Activated CD4-positive, alpha-beta T cell treated with anti-CD3 and anti-CD28 coated beads, Interleukin-2, amount 10 ng/mL, durations not matched to agents 24 days and 14 days (primary cell): ENCODE measurements at places on chromosomes 2 and 18. TPM values are rescaled to one million over a fixed set of nuclear protein-coding genes. Genes with fewer than 3 reads are reported as not detected.

DNA sequence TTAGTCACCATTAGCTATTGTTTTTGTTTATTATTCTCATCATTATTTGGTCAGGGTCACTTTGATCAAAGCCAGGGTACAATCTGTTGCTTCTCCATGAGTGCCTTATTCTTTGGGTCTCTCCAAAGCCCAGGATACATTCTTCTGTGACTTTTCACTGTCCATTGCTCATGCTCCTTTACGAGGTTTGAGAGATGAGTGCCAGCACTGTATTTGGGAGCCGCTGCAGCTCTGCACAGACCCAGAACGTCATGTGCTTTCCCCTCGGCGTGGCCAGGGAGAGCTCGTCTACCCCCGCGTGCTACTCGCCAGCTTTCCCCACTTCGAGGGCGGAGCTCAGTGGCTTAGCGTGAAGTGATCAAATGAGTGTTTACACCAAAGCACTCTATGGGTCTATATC, 123.7 kb downstream of the COL6A3 start:
- H3K36me3 ChIP-seq = no peaks in the 10 kb centered on the region
- DNase-seq = no peak
- H3K27me3 ChIP-seq = peaks cover 27% of the 10 kb centered on the region
- H3K4me1 ChIP-seq = peaks cover 4% of the 10 kb centered on the region

DNA sequence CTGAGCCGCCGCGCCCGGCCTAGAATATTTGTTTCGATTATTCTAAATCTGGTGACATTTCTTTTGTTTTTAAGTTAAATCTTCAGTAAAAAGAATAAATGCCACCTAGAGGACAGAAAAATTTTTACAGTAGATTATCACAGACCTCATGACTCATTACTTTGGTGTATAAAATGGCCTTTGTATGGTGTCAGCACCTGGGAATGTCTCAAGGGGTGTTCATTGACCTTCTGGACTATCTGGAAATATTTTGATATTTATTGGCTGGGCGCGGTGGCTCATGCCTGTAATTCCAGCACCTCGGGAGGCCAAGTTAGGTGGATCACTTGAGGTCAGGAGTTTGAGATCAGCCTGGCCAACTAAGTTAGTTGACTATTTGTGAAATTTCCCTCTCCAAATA, 30.3 kb upstream of the SLC30A6 start:
- H3K36me3 ChIP-seq = peaks cover 27% of the 10 kb centered on the region
- no peaks in the 10 kb centered on the region for H3K27me3 ChIP-seq
- DNase-seq = peak; percentile 53
- H3K4me3 ChIP-seq = no peak overlapping the region

TANC1 gene
- 0.33 and 0.37 TPM in 2 replicates for total RNA-seq

DNA sequence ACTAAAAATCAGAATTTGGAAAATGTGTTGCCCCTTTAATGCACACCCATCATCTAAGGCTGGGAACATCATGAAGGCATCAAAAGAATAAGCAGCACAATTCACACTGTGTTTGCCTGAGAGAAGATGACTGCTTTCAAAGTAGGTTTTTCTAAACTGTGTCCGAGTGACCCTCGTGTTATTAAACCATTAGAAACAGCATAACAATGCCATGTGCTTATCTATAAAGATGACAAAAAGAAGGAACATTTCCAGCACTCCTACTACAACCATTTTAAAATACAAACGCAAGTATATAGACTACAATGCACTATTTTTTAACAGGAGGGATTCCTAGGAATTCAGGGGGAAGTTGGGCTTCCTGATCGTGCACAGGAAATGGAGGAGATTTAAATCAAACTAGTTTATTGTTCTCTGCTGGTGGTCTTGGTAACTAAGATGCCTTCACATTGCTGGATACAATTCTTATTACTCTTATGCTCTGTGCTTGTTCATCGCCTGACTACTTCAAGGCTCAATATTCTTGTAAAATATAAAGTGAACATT, 305.9 kb upstream of the CCDC68 start:
- no peaks in the 10 kb centered on the region for H3K36me3 ChIP-seq
- H3K4me1 ChIP-seq = peaks cover 5% of the 10 kb centered on the region
- no peak overlapping the region for H3K27ac ChIP-seq
- H3K4me3 ChIP-seq = no peak overlapping the region
- H3K27me3 ChIP-seq = no peaks in the 10 kb centered on the region

DNA sequence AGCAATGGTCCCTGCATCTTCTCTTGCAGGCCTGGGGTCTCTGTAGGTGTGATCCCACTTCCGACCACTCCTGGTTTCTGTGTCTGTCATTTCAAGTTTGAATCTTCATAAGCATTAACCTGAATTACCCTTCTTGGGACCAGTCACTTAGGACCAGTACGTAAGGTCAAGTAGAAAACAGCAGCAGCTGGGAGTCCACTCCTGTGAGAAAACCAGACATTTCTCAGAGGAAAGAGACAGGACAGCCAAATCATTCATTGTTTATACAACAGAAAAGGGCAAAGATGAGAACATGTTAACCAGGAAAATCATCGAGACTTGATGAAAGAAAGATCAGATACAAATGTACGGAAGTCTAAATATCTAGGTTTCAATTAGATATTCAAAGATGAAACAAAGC, 163.0 kb downstream of the MREG start:
- H3K36me3 ChIP-seq = no peaks in the 10 kb centered on the region
- H3K4me3 ChIP-seq = no peak overlapping the region
- H3K27me3 ChIP-seq = no peaks in the 10 kb centered on the region
- no peaks in the 10 kb centered on the region for H3K4me1 ChIP-seq
- no peak overlapping the region for H3K27ac ChIP-seq

IL36B gene
- total RNA-seq = not detected in 2 replicates

- no peaks in the 10 kb centered on the region for H3K36me3 ChIP-seq
- no peak for DNase-seq
- no peak overlapping the region for H3K27ac ChIP-seq
- no peak overlapping the region for H3K4me3 ChIP-seq
- H3K27me3 ChIP-seq = no peaks in the 10 kb centered on the region
- no peaks in the 10 kb centered on the region for H3K4me1 ChIP-seq
These were observed 146.5 kb downstream of the NCKAP5 start for GRCh38 chr2:133421516-133422324.

DNA sequence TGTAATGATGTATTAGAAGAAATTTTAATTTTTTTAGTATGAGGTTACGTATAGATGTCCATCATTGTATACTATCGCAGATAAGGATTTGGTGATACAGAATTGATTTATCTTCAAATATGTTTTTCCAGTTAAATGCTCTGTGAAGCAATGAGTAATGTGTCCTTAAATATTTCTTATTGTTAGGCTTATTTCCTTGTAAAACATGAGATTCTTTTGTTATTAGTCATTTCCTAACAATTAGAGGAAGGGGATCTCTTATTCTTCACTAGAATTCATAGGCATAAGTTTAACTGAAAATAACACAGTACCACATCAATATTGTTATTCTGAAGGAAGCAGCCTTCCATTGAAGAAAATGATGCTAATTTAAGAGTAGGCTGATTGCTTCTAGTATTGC, 15.5 kb upstream of the OTX1 start:
- no peak for DNase-seq
- no peak overlapping the region for H3K27ac ChIP-seq
- no peaks in the 10 kb centered on the region for H3K4me1 ChIP-seq
- H3K27me3 ChIP-seq = no peaks in the 10 kb centered on the region

- no peaks in the 10 kb centered on the region for H3K27me3 ChIP-seq
- no peak overlapping the region for H3K27ac ChIP-seq
- no peak overlapping the region for H3K4me3 ChIP-seq
- no peak for DNase-seq
These were observed 24.1 kb upstream of the TNS1 start for GRCh38 chr2:218026676-218027425.

- H3K27me3 ChIP-seq = no peaks in the 10 kb centered on the region
- no peak for DNase-seq
- H3K27ac ChIP-seq = no peak overlapping the region
- H3K36me3 ChIP-seq = no peaks in the 10 kb centered on the region
- no peaks in the 10 kb centered on the region for H3K4me1 ChIP-seq
These were observed 153.6 kb upstream of the ZNF804A start for GRCh38 chr2:184444623-184445223.

- H3K27ac ChIP-seq = no peak overlapping the region
- no peak for DNase-seq
- no peak overlapping the region for H3K4me3 ChIP-seq
These were observed 485.4 kb upstream of the SLC8A1 start for GRCh38 chr2:40937284-40937683.

IL1B gene
- 0.33 and 0.92 TPM in 2 replicates for total RNA-seq

GRCh38 chr18:14930576-14930975, 182.6 kb downstream of the ANKRD30B start:
- H3K4me3 ChIP-seq = no peak overlapping the region
- H3K27me3 ChIP-seq = no peaks in the 10 kb centered on the region
- no peaks in the 10 kb centered on the region for H3K36me3 ChIP-seq
- no peaks in the 10 kb centered on the region for H3K4me1 ChIP-seq
- no peak for DNase-seq

- H3K36me3 ChIP-seq = no peaks in the 10 kb centered on the region
- DNase-seq = no peak
- H3K27me3 ChIP-seq = no peaks in the 10 kb centered on the region
These were observed 130.8 kb upstream of the HS6ST1 start for GRCh38 chr2:128449226-128450061.

- no peaks in the 10 kb centered on the region for H3K36me3 ChIP-seq
- no peak for DNase-seq
- no peaks in the 10 kb centered on the region for H3K27me3 ChIP-seq
- H3K4me3 ChIP-seq = peak overlapping the region; percentile 27
- peaks cover 10% of the 10 kb centered on the region for H3K4me1 ChIP-seq
These were observed 197.1 kb downstream of the BCL11A start for GRCh38 chr2:60356346-60356745.

GRCh38 chr18:9001209-9001608, 101.3 kb upstream of the NDUFV2 start:
- H3K4me1 ChIP-seq = no peaks in the 10 kb centered on the region
- H3K4me3 ChIP-seq = no peak overlapping the region
- H3K36me3 ChIP-seq = no peaks in the 10 kb centered on the region
- no peak overlapping the region for H3K27ac ChIP-seq
- H3K27me3 ChIP-seq = peaks cover 31% of the 10 kb centered on the region

DNA sequence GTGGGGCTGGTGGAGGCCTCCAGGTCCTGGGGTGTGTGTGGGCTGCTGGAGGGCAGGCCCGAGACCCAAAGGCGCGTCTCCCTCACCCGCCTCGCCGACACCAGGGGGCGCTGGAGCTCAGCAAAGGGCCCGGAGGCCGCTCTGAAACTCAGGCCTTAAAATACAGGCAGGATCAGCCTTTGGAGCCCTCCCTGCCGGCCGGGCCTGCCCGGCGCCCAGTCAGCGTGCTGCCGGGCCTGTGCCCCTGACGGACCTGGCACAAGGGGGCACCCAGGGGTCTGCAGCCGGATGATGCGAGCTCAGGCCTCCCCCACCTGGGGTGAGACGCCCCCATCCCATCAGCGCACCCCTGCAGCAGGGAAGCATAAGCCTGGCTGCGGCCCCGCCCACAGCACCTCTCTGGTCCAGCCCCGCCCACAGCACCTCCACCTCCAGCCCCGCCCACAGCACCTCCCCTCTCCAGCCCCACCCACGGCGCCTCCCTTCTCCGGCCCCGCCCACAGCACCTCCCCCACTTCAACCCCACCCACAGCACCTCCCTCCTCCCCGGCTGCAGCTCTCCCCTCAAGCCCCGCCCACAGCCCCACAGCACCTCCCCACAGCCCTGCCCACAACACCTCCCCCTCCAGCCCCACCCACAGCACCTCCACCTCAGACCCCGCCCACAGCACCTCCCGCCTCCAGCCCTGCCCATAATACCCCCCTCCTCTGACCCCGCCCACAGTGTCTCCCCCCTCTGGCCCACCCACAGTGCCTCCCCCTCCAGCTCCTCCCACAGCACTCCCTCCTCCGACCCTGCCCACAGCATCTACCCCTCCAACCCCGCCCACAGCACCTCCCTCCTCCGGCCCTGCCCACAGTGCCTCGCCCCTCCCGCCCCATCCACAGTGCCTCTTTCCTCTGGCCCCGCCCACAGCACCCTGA, 92.8 kb upstream of the OTOS start:
- H3K36me3 ChIP-seq = no peaks in the 10 kb centered on the region
- no peak overlapping the region for H3K4me3 ChIP-seq
- H3K27me3 ChIP-seq = no peaks in the 10 kb centered on the region
- peak; percentile 91 for DNase-seq
- H3K4me1 ChIP-seq = no peaks in the 10 kb centered on the region
- no peak overlapping the region for H3K27ac ChIP-seq

DNA sequence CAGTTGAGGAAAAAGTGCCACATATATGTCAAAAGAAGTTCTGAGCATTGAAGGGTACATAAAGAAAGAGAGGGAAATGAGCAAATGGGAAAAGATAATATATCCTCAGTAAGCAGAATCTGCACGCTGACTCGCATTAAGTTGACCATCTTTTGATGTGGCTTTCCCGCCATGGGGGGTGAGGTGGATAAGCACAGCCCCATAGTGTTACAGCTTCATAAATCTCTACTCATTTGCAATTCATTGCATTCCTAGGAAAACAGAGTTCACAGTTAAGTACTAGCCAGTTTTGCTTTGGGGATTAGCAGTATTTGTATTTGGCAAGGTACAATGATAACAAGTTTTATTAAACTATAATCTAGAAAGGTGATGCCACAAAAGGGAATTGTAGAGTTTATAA, 814.2 kb downstream of the LRP1B start:
- no peak overlapping the region for H3K4me3 ChIP-seq
- H3K27ac ChIP-seq = no peak overlapping the region
- H3K36me3 ChIP-seq = no peaks in the 10 kb centered on the region
- H3K4me1 ChIP-seq = no peaks in the 10 kb centered on the region
- no peak for DNase-seq
- no peaks in the 10 kb centered on the region for H3K27me3 ChIP-seq

GRCh38 chr2:3126911-3127621, 250.6 kb downstream of the EIPR1 start:
- DNase-seq = no peak
- peaks cover 2% of the 10 kb centered on the region for H3K4me1 ChIP-seq
- no peaks in the 10 kb centered on the region for H3K36me3 ChIP-seq
- no peak overlapping the region for H3K4me3 ChIP-seq
- H3K27ac ChIP-seq = no peak overlapping the region

DNA sequence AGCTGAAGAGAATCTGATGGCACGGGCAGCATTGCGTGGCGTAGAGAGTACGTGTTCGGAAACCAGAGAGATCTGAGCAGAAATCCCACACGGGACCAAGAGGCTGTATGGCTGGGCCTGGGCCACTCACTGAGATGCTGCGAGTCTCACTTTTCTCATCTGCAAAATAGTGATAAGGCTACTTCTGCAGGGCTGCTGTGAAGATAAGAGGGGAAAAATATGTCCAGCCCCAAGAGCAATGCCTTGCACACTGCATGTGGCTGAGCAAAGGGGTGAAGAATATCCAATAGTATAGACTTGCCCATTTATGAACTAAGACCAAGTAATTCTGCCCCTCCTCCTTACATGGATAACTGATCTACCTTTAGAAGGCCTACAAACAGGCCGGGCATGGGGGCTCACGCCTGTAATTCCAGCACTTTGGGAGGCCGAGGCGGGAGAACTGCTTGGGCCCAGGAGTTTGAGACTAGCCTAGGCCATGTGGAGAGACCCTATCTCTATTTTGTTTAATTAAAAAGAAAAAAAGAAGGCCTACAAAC, 3.1 kb downstream of the FECH start:
- peaks cover 26% of the 10 kb centered on the region for H3K4me1 ChIP-seq
- no peak overlapping the region for H3K27ac ChIP-seq
- H3K4me3 ChIP-seq = no peak overlapping the region
- H3K27me3 ChIP-seq = no peaks in the 10 kb centered on the region
- DNase-seq = no peak
